ENCODE measurements at places on chromosomes 2 and 18.

GRCh38 chr2:80638783-80639182, 334.2 kb upstream of the LRRTM1 start:
- no peak for DNase-seq

DNA sequence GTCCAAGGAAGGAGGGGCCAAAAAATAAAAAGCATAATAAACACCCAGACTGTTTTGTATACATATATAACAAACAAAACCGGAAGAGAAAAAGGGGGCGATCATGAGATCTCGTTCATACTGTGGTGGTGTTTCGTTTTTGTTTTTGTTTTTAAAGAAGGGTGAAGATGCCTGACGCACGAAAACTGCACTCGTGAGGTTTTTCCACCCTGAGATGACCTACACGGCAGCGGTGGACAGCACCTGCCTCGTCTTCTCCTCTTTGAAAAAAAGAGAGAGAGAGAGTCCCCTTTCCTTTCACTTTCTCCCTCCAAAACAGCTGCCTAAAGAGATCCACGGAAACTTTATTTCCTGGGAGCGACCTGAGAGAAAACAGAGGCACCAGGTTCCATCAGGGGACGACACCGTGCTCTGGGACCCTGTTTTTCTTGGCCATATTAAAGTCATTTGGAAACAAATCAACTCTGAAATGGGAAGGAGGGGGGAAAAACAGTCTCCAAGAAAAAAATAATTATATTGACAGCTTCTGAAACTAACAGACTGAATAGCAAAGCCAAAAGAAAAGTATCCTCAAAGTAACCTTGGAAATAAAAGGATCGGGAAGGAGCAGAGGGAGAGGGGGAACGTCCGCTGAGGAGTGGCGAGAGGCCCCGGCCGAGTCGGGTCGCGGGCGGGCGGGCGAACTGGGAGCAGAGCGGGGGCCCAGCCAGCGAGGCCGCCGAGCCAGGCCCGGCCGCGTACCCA, 3.5 kb downstream of the POU3F3 start:
- DNase-seq = no peak

- no peak for DNase-seq
Measured at GRCh38 chr18:13286456-13287125, 68.0 kb downstream of the LDLRAD4 start.

DNA sequence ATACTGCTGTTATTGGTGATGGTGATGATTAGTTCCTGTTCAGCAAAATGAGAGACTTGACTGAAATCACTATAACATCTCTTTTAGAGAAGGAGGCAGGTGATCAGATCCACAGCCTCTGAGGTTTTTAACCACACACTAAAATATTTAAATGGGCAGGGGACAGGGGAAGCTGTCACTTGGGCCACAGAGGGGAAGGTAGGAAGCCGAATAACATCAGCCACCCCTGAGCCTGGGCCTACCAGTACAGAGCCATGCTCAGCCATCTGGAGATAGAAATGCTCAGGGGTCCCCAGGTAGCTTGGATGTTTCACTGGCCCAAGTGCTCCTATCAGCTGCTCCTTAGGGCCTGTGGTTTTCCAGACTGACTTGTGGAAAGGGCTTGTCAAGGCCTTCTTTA, 122.3 kb downstream of the MRO start:
- no peak for DNase-seq

- DNase-seq = no peak
Measured at GRCh38 chr2:188785061-188785460, 189.1 kb upstream of the COL3A1 start.

- no peak for DNase-seq
Measured at GRCh38 chr2:85785027-85785822, 31.4 kb downstream of the ATOH8 start.

DNA sequence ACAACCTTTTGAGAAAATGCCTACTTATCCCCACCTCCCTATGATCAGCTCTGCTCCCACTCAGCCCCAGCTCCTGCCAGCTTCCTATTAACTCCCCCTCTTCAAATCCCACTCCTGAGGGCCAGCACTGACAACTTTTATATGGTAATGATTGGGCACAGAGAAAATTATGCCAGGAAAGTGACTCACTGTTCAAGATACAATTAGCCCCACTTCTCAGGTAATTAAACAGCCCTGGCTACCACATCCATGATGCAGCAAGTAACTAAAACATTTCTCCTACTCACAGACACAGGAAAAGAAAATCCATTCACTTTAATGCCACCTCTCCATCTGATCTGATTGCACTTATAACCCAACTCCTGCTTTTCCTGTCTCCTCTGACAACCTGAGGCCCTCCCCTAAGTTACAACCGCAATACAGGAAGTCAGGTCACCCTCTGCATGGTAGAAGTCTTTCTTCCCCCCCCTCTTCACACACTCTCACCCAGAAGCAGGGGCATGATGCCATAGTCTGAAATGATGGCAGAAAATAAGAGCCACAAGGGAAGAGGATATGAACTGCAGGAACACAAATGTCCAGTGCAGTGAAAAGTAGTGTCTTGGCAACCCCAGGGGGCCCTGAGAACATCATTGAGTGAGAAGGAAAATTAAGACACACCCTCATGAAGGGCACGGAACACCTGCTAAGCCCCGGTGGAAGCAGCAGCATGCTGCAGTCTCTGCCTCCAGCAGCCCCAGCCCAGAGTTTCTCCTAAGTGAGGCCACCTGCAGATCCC, 54.4 kb downstream of the STK39 start:
- no peak for DNase-seq

- DNase-seq = no peak
Measured at GRCh38 chr18:22694954-22695353, 238.2 kb upstream of the RBBP8 start.

GRCh38 chr2:106193977-106194778, at the start of gene UXS1:
UXS1 (minus strand) TSS chr2:106194301; CDS start chr2:106194241, 60 bp downstream.
- DNase-seq = peak; percentile 97

DNA sequence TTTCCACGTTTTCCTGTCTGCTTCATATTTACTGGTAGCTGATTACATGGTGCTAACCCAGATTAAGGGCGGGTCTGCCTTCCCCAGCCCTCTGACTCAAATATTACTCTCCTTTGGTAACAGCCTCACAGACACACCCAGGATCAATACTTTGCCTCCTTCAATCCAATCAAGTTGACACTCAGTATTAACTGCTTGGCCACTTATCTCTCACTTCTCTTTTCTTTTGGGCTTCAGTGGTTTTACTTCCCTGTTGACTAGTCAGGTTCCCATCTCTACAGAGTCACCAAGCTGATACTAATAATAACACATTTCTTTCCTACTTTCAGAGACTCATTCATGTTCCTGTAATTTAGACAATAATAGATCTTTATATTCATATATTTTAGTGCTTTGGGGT, 302.2 kb upstream of the MAP2 start:
- DNase-seq = no peak

DNA sequence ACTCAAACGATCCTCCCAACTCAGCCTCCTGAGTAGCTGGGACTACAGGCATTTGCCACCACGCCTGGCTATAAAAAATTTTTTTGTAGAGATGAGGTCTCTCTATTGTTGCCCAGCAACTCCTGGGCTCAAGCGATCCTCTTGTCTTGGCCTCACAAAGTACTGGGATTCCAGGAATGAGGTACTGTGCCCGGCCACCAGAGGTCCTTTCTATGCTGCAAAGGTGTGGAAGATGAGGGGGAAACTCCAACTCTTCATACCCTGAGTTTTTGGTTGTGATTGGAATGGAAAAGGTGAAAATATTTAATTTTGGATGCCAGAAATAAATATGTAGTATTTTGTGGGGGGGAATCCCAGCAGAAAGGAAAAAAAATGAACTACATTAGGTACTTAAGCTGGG, 36.0 kb downstream of the MRPL33 start:
- no peak for DNase-seq

GRCh38 chr18:79526468-79527460, 131.0 kb downstream of the NFATC1 start:
- no peak for DNase-seq

- no peak for DNase-seq
Measured at GRCh38 chr2:71787108-71787415, 333.7 kb downstream of the DYSF start.

- no peak for DNase-seq
Measured at GRCh38 chr2:100974712-100975520, 27.2 kb upstream of the RPL31 start.

- DNase-seq = no peak
Measured at GRCh38 chr2:209351636-209352035, 72.2 kb upstream of the MAP2 start.

DNA sequence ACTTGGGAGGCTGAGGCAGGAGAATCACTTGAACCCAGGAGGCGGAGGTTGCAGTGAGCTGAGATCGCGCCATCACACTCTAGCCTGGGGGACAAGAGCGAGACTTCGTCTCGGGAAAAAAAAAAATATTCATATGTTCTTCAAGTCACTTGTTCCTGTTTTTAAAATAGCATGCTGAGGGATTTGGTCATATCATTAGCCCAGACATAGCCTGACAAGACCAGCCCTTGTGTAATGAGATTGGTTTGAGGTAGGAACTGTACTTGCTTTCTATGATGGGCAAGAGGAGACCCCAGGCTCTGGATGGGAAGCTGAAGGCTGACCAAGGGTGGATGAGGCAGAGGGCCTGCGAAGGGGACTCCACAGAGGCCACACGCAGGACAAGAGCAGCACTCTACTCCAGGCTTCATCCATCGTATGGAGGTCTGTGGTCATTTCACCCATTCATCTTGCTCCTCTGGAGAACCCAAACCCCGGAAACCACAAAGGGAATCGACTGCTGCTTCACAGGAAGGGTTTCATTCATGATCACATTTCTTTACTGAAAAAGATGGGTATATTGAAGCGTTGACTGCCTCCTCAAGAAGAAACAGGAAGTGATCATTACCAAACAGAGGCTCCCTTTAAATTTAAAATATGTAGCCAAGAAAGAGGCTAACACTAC, 87.1 kb upstream of the ZNF397 start:
- no peak for DNase-seq

DNA sequence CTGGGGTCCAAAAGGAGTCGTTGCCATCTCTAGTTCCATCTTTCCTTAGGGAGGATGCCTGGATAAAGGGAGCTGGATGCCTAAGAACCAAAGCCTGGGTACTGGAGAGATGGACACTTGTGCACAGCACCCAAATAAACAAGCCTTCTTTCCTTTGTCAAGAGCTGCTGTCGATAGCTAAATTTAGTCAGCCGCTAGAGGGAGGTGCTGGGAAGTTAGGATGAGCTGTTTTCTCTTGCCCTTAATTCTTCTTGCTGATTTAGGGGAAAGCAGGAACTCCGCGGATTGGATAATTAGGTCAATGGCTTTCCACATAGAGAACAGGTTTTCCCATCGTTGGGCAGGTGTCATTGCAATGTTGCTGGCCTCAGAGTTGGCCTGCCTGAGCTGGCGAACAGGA, 30.9 kb upstream of the SERPINB12 start:
- no peak for DNase-seq

GRCh38 chr2:230648356-230648755, 64.3 kb upstream of the CAB39 start:
- DNase-seq = no peak

- no peak for DNase-seq
Measured at GRCh38 chr18:55610506-55610905, 22.5 kb upstream of the TCF4 start.

DNA sequence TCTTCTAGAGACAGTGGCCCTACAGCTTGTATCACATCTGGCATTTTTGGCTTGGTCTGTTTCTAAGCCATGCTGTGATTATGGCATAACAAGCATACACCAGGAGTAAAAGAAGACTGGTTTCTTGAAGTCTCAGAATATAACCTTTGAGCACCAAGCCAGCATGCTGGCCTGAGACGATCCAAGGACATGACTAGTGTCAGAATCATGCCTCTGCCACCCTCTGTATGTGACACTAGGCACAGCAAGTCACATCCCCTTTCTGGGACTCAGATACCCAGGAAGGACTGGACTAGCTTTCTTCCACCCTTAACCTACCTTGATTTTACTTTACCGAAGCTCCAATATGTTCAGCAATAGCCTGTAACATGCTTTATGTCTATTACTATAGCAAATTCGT, 345.5 kb downstream of the SETBP1 start:
- no peak for DNase-seq

- no peak for DNase-seq
Measured at GRCh38 chr18:13453714-13454113, 235.2 kb downstream of the LDLRAD4 start.

DNA sequence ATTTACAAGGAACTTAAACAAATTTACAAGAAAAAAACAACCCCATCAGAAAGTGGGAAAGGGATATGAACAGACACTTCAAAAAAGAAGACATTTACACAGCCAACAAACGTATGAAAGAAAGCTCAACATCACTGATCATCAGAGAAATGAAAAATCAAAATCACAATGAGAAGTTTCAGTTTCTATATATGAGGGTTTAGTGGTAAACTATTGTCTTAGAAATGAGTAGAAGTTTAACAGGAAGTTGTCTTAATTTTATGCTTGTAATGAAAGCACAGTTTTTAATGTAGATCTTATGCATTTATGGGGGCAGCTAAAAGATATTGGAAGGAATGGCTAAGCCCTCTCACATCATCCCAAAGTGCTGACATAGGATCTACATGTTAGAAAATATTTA, 325.4 kb downstream of the ERBB4 start:
- no peak for DNase-seq

- DNase-seq = no peak
Measured at GRCh38 chr2:24026233-24026632, 16.3 kb downstream of the MFSD2B start.

DNA sequence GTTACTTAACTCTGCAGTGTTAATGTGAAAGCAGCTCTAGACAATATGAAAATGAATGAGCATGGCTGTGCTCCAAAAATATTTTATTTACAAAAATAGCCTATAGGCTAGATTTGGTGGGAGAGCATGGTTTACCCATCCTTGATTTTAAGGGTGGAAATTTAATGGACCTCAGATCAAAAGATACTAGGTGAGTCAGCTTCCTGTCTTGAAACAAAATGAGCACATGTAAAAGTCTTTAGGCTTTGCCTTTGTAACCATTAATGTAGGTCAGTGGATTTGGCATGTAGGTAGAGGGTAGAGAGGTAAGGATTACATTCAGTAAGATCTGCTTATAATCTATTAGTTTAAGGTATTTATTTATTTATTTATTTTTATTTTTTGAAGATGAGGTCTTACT, 72.7 kb downstream of the GREB1L start:
- no peak for DNase-seq

- DNase-seq = no peak
Measured at GRCh38 chr2:102368461-102369109, 13.0 kb downstream of the IL18R1 start.

GRCh38 chr2:227515742-227516141, 43.8 kb downstream of the AGFG1 start:
- no peak for DNase-seq

Data from T-helper 2 cell (primary cell).